ENCODE measurements at places on chromosomes 13 and 19. TPM values are rescaled to one million over a fixed set of nuclear protein-coding genes. Genes with fewer than 3 reads are reported as not detected.
A peak's percentile ranks its signal among the peaks of the same experiment; 100 is the strongest.

- DNase-seq, result no peak
Measured at GRCh38 chr19:4082172-4082571, 15.5 kb upstream of the ZBTB7A start.

GRCh38 chr13:67493835-67494234 lies 263.7 kb upstream of the PCDH9 start:
- no peak for DNase-seq

GRCh38 chr13:52405767-52406494 lies at the start of gene THSD1:
Gene THSD1 (minus strand): TSS chr13:52406172. CDS start chr13:52402600, 3,572 bp downstream.
- peak; percentile 62 for DNase-seq

DNA sequence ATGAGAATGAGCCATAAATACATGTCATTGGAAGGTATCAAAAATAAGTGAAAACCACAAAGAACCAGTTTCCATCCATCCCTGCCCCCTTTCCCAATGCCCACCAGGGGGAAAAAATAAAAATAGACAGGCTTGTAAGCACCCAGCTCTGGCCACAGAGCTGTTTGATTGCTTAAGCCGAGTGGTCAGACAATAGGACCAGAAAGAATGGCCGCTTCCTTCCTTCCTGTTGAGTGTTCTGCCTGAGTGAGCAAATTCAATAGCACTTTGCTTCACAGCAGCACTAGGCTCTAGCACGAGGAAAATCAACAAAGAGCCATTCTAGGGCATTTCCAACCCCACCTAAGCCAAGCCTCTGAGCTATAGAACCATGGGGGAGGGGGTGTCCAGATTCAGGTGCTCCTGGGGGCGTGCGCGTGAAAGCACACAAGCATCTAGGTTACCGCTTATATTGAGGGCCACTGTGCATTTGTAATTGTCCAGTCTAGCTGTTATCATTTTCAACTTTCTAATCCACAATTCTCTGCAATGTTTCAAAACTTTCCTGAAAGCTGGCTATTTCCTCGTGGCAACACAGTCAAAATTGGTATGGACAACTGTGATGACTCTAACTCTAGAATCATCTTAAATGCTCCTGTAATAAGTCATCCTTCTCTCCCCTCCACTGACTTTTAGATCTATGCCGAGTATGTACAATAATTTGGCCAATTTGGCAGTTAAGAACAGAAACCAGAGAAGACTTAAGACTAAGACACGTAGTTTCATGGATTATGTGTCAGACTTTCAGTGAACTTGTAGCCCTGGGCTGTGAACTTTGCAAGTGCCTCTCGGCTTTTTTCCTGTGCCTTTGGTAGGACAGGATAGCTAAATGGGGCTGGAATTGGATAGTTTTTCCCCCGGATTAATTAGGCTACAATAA lies 64.3 kb downstream of the SPRY2 start:
- DNase-seq, result peak; percentile 97

DNA sequence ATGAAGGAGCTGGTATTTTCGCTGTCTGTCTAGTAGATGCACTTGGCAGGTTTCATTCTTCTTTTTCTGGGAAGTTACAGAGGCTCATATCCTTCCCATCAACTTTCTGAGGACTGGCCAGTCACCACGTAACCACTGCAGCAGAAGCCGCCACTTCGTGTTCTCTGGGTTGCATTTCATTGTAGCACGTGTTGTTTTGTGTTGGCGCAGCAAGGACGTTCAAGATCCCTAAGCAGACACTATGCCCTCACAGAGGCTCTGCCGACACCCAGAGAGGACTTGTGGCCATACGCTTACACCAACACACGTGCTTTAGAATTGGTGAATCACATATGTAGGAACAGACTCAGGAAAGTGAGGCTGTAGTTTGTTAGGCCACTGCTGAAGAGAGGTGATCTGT lies 42.2 kb upstream of the TEX29 start:
- no peak for DNase-seq

The COMP gene
- not detected for total RNA-seq

The N4BP2L1 gene
- 1.2 TPM for total RNA-seq

The IRGC gene
- total RNA-seq, result not detected
